ENCODE measurements at places on chromosomes 3 and 15.
A peak's percentile ranks its signal among the peaks of the same experiment; 100 is the strongest.

DNA sequence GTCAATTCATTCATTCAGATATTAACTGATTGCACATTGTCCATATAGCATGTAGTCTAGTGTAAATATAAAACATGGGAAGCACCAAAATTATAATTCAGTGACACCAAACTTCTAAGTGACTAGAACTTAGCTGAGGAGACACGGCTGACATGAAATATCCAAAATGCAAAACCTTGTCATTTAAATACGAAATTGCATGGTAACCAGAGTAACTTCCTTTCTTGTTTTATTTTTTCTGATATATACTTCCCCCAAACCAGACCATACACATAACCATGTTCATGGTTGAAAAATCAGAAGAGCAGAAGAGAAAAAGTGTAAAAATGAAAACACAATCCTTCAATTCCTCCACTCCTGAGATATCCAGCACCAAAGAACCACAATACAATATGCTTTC is 38.0 kb downstream of the CBLB start:
- no peak for DNase-seq

- no peak for DNase-seq
These were observed 89.0 kb downstream of the NFKBIZ start for GRCh38 chr3:101938262-101938847.

- DNase-seq, result no peak
These were observed 88.7 kb upstream of the C15orf39 start for GRCh38 chr15:75112848-75113492.

DNA sequence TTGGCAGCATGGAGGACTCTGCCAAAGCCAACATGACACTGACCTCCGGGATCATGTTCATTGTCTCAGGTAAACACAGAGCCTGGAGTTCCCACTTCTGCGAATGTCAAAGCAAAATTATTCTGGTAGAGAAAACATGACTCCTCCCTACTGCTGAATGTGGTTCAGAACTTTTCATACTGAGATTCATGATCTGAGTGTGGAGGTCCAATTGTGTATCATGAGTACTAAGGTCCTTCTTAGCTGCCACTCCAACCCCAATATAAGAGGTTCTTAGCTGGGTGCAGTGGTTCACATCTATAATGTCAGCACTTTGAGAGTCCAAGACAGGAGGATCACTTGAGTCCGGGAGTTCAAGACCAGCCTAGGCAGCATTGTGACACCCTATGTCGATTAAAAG is 13.8 kb downstream of the CLDN18 start:
- no peak for DNase-seq

- DNase-seq, result peak; percentile 1
These were observed 3.1 kb upstream of the C3orf33 start for GRCh38 chr3:155809181-155809580.

Measured in fibroblast of skin of abdomen (primary cell).